Skeletal muscle cell (primary cell): ENCODE measurements at places on chromosomes 12 and 14.

GRCh38 chr12:12327802-12328201, 22.2 kb downstream of the MANSC1 start:
- DNase-seq, result no peak

- no peak for DNase-seq
These were observed 4.1 kb upstream of the ETV6 start for GRCh38 chr12:11645391-11645790.

GRCh38 chr14:67514203-67514607, 18.9 kb upstream of the PLEKHH1 start:
- DNase-seq, result no peak

DNA sequence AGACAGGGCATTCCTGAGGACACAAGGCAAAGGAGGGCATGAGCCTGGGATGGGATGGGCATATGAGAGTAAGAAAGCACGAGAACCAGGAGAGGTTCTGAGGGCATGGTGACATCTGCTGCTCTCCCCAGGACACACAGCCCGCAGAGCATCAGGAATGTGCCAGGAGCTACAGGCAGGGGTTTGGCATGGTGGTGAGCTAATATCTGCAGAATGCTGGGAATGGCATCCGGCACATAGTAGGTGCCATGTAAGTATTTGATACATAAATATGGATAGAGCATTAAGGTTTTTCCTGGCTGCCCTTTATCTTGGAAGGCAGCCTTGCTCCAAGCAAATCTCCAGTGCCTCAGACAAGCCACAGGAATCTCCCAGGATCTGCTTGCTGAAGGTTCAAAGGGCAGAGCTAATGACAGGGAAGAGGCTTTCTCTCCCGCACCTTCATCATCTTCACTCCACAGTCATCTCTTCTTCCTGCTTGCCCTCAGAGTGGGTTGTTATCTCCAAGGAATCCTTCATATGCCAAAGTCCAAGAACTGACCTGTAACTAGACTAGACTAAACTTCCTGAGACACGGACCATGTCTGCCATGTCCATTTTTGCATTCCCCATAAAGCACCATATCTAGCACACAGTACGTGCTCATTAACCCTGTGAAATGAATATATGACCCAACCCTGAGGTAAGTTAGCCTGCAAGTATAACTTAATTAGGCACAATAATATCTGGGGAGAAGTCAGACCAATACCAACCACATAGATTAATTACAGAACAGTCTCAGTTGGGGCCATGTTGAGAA, 62.0 kb upstream of the SCN8A start:
- no peak for DNase-seq

GRCh38 chr14:105286759-105287144, 14.0 kb downstream of the BRF1 start:
- DNase-seq, result no peak

- no peak for DNase-seq
These were observed 268.8 kb upstream of the BTG1 start for GRCh38 chr12:92414170-92415070.

DNA sequence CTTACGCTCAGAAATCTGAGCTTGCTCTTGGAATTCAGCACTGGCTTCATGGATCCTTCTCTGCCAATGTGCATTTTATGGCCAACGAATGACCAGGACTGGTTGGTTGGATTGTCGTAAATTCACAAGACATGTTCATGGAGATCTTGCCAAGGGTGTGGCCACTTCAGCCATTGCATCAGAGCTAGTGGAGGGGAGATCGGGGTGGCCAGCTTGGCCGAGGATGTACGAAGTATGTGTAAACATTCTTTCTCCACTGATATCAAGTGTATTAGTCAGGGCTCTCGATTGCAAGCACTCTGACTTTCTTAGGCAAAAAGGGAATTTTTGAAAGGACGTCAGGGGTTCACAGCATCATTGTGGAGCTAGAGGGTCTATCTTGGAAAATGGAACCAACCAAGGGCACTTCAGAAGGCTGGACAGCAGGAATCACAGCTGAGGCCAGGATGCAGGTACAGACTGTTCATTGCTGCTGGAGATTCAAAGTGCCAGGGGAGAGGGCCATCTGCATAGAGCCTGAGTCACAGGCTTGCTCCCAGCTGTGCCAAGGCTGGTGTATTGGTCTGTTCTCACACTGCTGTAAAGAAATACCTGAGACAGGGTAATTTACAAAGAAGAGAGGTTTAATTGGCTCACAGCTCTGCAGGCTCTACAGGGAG, 32.9 kb upstream of the ADGRD1 start:
- DNase-seq, result no peak

GRCh38 chr14:94547726-94548125, 13.5 kb upstream of the SERPINA4 start:
- no peak for DNase-seq

GRCh38 chr14:68380329-68380741, 412.5 kb downstream of the ZFP36L1 start:
- DNase-seq, result no peak

- DNase-seq, result no peak
These were observed 11.0 kb downstream of the GRIP1 start for GRCh38 chr12:66667906-66668305.

GRCh38 chr14:72752034-72752412, 141.9 kb downstream of the DPF3 start:
- DNase-seq, result no peak

DNA sequence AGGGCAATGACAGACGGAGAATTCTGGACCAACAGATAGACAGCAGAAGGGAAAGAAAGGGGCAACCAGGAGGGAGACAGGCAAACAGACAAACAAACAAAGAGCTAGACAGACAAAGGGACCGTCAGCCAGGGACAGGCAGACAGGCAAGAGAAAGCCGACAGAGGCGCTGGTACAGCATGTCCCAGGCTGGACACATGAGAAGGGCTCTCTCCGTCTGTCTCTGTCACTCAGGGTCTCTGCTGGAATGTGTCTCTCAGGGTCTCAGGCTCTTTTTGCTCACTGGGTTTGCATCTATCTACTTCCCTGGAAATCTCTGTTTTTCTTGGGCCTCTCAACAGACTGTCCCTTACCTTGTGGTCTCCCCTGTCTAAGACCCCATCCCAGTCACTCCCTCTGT, 8.2 kb upstream of the SMUG1 start:
- no peak for DNase-seq

- DNase-seq, result no peak
These were observed 5.4 kb downstream of the C12orf75 start for GRCh38 chr12:105335856-105336255.

- DNase-seq, result no peak
These were observed 47.6 kb downstream of the PRICKLE1 start for GRCh38 chr12:42541965-42542364.
